Stimulated activated CD4-positive, alpha-beta T cell treated with anti-CD3 and anti-CD28 coated beads, Interleukin-4, amount 100 ng/mL, for 48 hours (primary cell): ENCODE measurements at places on chromosomes 11 and 22.

- DNase-seq, result no peak
Observed at GRCh38 chr22:40215266-40215665, 37.5 kb downstream of the TNRC6B start.

- no peak for DNase-seq
Observed at GRCh38 chr11:62438641-62439040, 19.8 kb downstream of the SCGB1A1 start.

GRCh38 chr11:17208257-17208999 is 642 bp upstream of the PIK3C2A start:
- DNase-seq, result peak; percentile 26

DNA sequence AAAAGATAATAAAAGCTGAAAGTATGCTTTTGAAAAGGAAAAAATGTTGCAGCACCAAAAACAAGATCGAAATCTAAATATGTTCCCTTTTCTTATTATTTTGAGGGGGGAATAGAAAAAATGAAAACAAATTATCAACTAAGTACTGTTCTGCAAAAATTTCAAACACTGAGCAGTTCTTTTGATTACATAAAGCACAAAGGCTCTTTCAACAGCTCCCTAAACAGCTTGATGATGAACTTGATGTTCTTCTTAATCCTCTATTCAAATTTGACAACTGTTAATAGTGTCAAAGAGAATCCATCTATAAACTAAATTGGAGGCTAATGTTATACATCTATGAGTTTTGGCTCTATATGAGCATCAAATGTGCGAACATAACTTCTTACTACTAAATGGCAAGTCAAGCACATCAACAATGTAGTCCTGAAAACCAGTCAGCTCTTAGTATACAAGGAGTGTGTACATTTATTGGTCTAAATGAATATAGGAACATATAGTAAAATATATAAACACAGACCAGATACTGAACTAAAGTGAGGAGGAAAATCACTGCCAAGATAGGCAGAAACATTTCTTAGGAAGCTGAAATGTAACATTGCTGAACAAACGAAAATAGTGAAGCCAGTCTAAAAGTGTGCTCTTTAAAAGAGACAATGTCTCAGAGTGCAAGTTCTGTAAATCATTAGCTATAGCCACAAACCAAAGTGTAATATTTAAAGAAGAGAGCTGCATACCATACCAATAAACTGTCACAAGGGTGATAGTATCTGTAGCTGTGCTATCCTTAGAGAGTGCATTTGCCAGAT is 94.3 kb downstream of the SOX6 start:
- DNase-seq, result no peak

- DNase-seq, result no peak
Observed at GRCh38 chr11:74072721-74073120, 63.8 kb upstream of the UCP3 start.
